ENCODE measurements at places on chromosomes 2 and 18.

GRCh38 chr2:197181491-197181890, 129.1 kb downstream of the ANKRD44 start:
- DNase-seq, result no peak

DNA sequence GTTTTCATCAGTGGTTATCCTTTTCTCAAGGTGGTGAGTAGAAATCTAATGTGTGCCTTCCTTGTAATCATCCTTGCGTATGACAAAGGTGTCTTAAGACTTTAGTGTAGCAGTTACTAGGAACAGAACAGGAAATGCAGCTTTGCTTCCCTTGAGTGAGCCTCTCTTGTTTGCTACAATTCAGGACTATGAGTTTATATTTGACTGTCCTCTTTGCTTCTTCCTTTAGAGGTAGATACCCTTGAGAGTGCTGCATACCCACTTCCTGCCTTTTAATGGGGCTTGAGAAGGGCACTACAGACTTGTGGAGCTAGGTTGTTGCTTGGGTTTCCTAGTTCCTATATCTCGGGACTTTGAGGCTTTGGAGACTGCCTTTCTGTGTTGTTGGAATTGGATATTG, 3.8 kb downstream of the KCNJ13 start:
- no peak for DNase-seq

- DNase-seq, result no peak
Observed at GRCh38 chr2:102342888-102343287, 12.7 kb upstream of the IL18R1 start.

DNA sequence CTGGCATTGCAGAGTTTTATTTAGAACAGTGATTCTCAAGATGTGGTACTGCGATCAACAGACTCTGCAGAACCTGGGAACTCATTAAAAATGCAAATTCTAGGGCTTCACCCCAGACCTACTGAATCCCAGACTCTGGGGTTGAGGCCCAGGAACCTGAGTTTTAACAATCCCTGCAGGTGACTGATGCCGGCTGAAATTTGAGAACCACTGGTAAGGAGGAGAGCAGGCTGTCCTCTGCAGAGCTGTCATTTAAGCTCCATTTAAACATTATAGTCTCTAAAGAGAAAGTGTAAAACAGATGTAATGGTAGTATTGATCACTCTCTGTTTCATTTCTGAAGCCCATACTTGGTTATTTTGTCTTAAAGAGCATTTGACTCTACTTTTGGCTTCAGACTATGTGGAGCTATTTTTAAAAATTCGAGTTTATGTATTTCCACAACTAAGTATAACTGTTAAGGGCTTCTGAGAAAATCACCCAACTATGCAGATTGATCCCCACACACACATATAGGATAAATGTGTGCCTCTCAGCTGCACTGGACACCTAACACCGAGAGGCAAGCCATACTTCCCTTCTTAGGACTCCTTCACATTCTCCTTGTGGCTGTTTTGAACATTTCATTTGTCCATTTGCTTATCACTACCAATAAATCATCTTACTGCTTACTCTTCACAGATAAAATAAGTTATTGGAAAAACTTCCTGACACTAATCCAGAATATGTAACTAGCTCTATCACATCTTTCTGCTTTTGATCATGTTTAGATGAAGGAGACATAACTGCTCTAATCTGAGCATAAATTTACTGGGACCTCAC, 487.5 kb downstream of the DLGAP1 start:
- no peak for DNase-seq

- no peak for DNase-seq
Observed at GRCh38 chr2:47056868-47057686, 98.0 kb downstream of the STPG4 start.

DNA sequence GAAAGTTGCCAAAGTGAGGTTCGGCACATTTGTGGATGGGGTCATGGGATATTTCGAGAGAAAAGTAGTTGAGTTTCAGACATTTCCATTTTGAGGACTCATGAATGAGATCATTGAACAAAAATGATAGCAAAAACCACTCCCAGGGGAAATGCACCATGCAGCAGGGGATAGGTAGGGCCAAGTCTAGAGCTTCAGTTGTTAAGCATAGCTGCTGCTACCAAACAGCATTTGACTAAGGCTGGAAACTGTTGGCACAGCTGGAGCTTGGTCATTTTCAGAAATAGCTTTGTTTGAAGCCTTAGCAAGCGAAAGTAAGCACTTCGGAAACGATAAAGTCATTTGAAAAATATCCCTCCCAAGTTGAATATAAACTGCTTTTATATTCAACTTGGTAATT, 431.8 kb downstream of the SOCS6 start:
- DNase-seq, result no peak

GRCh38 chr2:169362118-169362893, at the start of gene LRP2:
TSS of gene LRP2 (minus strand) at chr2:169362534. CDS start at chr2:169362399, 135 bp downstream.
- DNase-seq, result peak; percentile 45

DNA sequence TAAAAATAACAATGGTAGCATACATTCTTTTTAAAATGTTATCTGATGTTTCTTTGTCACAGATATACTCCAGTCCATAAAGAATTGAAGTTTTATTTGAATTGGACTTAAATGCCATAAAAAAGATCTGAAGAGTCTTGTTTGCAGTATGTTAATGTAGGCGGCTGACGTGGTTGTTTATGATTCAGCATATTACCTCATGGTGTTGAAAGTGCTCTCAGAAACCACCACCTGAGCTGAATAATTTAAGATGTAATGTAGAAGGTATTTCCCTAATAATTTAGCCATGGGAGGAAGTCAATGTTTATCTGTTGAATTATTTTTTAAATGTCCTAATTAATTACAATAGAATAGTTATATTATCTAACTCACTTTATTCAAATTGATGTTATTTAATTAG, 58.6 kb upstream of the CHN1 start:
- DNase-seq, result no peak

DNA sequence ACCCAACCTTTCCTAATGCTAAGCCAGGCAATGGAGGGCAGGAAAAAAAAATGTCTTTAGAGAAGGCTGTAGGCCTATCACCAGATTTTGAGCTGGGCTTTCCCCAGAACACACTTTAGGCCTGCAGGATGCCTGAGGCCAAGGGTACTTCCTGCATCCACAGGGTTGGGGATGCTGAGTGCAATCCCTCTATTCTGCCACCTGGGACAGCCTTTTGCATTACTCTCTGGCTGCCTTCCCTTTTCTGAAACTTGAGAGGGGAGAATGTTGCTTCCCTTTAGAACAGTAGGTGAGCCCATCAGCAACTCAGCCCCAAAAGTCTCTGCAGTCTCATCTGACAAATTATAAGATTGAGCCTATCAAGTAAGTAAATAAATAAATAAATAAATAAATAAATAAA, 195.2 kb downstream of the SLC8A1 start:
- no peak for DNase-seq

DNA sequence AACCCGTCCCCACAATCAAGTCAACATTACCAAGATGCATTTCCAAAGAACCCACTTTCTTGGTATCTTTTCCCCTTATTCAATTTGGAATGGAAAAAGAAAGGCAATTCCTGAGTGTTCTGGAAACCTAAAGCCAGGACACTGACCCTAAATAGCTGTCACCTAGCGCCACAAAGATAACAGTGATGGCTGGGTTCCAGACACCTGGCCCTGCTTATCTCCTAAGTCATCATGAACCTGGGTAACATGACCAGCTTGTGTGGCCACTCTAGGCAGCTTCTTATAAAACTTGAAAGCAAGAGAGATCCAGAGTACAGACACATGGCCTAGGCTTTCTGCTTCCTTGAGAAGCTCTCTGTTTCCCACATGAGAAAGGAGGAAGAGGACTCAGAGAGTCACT, 95.4 kb downstream of the BOD1L2 start:
- no peak for DNase-seq
